ENCODE measurements at places on chromosomes 16 and 17.

GRCh38 chr16:31505483-31505882 is 2.7 kb downstream of the RUSF1 start:
- DNase-seq: no peak

- DNase-seq: no peak
Observed at GRCh38 chr16:8512941-8513624, 77.2 kb downstream of the TMEM114 start.

- no peak for DNase-seq
Observed at GRCh38 chr17:5485270-5486205, at the start of gene DERL2. Gene DERL2, minus strand, starts transcription at chr17:5486178. Its CDS starts 17 bp downstream, at chr17:5486161.

GRCh38 chr16:85137323-85138072 is 25.2 kb upstream of the CIBAR2 start:
- no peak for DNase-seq

GRCh38 chr17:21511363-21512195 is 135.4 kb downstream of the KCNJ12 start:
- DNase-seq: peak; percentile 84

DNA sequence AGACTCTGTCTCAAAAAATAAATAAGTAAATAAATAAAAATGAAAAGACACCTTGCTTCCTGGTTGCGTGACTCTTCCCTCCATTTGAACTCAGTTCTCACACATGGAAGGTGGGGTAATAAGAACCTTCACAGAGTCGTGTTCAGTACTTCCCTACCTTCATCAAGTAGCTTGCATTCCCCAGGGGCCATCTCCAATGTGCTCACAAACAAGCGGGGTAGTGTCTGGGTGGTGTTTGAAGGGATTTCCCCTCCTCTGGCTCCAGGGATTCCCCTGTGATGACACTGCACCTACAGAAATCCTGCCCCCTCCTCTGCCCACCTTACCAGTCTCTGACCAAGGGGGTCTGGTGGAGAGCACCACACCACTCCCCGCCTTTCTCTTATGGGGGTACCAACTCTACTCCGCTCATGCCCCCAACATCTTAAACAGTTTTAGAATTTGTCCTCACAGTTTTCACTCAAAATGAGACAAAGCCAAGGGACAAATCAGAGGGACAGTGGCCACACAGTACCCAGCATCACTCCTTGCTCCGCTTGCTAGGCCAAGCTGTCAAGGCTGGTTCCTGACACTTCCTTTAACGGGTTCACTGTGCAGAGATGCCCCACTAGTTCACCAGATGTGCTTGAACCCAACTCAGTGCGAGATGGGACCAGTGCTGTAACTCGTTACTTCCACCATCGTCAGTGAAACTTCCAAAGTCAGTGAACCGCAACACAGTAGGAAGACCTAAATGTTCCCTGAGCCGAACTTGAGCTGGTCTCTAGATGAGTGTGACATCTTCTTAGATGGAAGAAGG is 69.1 kb downstream of the COPRS start:
- no peak for DNase-seq

DNA sequence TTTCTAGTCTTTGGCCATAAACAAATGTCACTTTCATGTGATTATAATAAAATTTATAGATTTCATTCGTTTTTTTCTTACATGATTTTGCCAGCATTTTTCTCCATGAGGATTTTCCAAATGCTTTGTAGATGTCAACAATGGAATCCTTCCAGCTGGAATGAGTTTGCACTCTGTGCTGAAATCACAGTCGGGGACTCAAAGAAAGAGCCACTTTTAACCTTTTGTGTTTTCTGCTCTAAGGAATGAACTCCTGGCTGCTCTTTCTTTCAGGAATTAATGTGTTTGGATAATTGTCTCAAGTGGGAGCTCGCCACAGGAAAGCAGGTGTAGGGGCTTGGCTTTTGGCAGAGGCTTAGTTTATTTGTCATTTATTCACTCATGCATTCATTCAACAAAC is 372.3 kb upstream of the SALL1 start:
- no peak for DNase-seq

- DNase-seq: peak; percentile 39
Observed at GRCh38 chr17:57755480-57756070, 10.5 kb upstream of the CCDC182 start.

GRCh38 chr17:17361867-17362539 is 58.8 kb downstream of the NT5M start:
- no peak for DNase-seq

GRCh38 chr17:7854851-7855659 is at the start of gene TMEM88:
Gene TMEM88, plus strand, starts transcription at chr17:7855066. Its CDS starts 9 bp downstream, at chr17:7855075.
- no peak for DNase-seq

GRCh38 chr17:5922476-5922875 is 147.7 kb upstream of the WSCD1 start:
- no peak for DNase-seq

GRCh38 chr17:56744721-56745120 is 89.0 kb downstream of the C17orf67 start:
- DNase-seq: no peak

- peak; percentile 63 for DNase-seq
Observed at GRCh38 chr16:69182730-69183416, 4.1 kb upstream of the SNTB2 start.

- DNase-seq: no peak
Observed at GRCh38 chr17:181245-182049, at the start of gene DOC2B. Gene DOC2B, minus strand, starts transcription at chr17:181650. Its CDS starts 171 bp downstream, at chr17:181479.

- DNase-seq: no peak
Observed at GRCh38 chr17:83058266-83058798, 21.1 kb upstream of the METRNL start.

DNA sequence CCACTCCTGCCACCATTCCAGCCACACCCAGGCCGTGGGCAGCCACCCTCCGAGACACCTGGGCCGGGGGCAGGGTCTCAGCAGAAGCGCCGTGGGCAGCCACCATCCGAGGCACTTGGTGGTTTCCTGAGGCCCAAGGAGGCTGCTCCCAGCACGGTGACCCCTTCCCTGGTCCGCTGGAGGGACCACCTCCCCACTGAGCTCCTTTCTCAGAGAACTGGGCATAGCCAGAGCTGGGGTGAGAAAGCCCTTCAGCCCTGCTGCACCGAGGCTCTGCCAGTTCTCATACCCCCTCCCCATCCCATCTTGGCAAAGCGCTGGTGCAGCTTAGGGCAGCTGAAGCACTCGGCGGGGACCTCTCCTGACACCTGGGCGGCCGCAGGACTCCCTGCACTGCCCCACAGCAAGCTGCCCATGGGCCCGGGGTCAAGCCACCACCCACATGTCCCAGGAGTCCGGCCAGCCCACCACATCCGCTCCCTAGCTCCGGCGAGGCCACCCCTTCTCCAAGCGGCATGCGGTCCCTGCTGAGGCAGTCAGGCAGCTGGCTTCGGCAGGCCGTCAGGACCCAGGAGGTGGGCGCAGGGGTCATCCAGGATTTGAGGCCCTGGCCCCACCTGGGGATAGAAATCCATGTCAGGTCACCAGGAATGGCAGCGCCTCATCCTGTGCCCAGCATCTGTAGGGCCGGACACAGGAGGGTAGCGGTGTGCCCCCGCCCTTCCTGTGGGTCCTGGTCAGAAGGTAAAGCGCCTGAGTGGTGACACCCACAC is 1.3 kb upstream of the CYBA start:
- no peak for DNase-seq

DNA sequence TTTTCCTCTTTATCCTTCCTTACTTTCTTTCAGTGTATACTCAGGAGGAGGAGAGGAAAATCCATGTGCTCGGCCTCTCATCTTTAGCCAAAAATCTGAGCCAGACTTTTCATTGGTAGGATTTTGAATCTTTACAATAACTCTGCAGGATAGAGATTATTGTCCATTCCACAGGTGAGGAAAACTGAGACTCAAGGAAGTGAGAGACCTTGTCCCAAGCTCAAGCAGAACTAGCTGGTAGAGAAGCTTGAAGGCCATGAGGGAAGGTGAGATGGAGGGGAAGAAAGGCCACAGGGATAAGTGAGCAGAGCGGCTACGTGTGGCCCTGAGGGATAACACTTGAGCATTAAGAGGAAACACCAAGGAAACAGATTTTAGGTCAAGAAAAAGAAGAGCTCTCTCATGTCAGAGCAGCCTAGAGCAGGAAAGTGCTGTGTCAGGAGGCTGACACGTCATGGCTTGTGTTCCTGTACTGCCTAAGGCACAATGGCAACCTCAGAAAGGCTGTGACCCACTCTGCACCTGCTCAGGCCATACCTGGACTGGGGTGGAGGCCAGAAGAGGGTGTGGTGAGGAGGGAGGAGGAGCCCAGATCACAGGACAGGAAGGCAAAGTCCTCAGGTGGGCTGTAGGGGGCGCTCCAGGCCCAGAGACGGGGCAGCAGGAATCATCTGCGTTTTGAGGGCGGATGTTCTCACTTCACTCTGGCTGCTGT is 11.9 kb downstream of the MT4 start:
- peak; percentile 48 for DNase-seq

- DNase-seq: no peak
Observed at GRCh38 chr16:47848421-47849109, 307.2 kb downstream of the ABCC12 start.

DNA sequence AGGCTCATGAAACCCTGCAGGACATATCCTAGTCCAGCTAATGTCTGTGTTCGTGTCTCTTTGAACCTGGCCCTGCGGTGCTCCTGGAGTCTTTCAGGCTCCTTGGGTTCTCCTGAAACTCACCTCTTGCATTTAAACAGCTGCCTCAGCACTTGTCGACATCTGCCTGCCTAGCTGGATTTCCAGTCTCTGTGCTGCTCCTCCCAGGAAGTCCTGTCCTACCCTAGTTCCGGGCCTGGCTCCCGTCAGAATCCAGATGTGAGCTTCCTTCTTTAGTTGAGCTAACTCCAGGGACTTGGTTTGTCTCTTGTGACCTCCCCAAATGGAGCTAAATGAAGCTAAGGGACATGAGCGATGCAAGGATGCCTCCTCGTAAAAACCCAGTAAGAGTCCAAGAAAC is 155.2 kb upstream of the PIRT start:
- DNase-seq: no peak

- no peak for DNase-seq
Observed at GRCh38 chr17:7179317-7180254, at the start of gene ASGR1. Gene ASGR1, minus strand, starts transcription at chr17:7179370. Its CDS starts 807 bp downstream, at chr17:7178563.

DNA sequence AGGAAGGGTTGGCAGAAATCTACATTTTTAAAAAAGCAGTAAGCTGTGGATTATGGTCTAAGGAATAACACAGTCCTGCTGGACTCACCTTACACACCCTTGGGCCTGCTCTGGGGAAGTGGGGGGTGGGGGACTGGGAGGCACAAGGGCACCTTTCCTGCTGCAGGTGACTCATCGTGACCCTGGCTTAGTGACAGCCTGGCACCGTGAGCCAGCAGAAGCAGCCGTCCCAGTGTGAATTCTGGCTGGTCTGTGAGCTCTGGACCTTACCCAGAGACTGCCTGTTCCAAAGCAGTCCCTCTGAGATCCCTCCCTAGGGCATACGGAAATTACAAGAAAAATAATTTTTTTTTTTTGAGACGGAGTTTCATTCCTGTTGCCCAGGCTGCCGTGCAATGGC is 4.2 kb upstream of the CRK start:
- no peak for DNase-seq

DNA sequence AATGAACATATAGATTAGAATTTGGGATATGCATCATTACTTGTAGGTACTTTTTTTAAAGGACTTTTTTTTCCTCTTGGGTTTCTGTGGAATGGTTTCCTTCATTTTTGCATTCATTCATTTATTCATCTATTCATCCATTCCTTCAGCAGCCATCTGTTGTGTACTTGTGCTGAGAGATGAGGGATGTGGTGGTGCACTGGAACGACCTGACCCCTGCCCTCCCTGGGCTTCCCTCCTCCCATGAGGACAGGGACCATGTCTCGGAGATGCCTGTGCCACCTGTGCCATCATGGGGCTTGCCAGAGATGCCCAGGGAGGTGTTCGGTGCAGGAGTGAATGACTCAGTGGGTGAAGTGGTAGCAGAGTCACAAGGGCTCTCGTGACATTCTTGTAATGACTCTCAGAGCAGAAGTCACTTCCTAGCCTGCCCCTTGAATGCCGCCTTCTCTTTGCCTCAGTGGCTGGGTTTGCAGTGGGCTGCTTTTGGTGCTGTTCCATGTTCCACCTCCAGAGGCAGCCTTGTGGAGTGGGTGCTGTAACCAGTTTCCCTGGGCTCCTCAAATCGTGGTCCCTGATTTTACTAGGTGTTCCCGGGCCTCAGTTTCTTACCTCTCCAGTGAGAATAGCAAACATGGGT is 43.9 kb downstream of the CLEC16A start:
- no peak for DNase-seq

GRCh38 chr17:57068222-57068658 is 16.8 kb upstream of the AKAP1 start:
- DNase-seq: no peak

GRCh38 chr17:81483862-81484194 is 28.8 kb downstream of the ACTG1 start:
- no peak for DNase-seq

DNA sequence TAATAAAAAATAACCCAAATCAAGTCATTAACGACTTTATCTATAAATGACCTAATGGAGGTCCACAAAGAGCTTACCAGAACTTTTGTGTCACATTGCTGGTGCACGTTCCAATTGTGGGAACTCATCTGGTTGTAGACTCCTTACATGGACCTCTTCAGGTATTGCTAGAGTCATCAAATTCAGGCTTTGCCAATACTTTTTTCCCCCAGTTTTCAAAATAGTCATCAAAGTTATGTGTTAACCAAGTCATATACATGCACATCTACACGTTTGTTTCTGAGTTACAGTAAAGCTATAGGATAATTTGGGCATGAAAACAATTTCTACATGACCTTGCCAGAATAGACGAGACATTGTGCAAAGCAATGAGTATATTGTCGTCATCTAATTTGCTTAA is 76.2 kb upstream of the ADAMTS18 start:
- no peak for DNase-seq

GRCh38 chr17:27565874-27566670 is 64.9 kb upstream of the LGALS9 start:
- no peak for DNase-seq
